ENCODE measurements at places on chromosomes 11 and 22. TPM values are rescaled to one million over a fixed set of nuclear protein-coding genes. Genes with fewer than 3 reads are reported as not detected.
A peak's percentile ranks its signal among the peaks of the same experiment; 100 is the strongest.

The NOX4 gene
- total RNA-seq = not detected

DNA sequence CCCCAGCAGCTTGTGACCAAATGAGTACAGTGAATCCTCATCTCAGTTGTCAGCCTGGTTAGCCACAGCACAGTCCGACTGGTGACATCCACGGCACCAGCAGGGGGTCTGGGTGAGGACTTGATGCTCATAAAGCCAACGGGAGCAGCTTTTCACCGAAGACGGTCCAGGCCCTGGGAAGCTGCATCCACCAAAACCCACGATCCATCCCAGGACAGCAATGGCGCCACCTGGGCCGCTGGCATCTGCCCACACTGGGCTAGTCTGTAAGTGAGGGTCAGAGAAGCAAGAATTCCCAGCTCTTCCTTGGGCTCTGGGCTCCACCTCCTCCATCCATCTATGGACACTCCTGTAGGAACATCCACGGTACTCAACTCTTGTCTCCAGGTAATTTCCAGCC, 25.1 kb upstream of the FXYD6 start:
- no peaks in the 10 kb centered on the region for H3K36me3 ChIP-seq
- no peak for DNase-seq
- no peak overlapping the region for H3K4me3 ChIP-seq
- no peaks in the 10 kb centered on the region for H3K27me3 ChIP-seq

DNA sequence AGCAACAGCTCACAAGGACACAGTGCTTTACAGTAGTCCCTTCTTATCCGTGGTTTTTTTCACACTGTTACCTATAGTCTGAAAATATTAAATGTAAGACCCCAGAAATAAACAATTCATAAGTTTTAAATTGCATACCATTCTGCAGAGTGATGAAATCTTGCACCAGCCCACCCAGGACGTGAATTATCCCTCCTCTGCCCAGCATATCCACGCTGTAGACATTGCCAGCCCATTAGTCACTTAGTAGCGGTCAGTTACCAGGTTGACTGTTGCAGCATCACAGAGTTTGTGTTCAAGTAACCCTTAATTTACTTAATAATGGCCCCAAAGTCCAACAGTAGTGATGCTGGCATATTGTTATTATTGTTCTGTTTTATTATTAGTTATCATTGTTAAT, 3.6 kb downstream of the CLTCL1 start:
- no peaks in the 10 kb centered on the region for H3K36me3 ChIP-seq
- no peak overlapping the region for H3K27ac ChIP-seq
- H3K4me1 ChIP-seq = peaks cover 18% of the 10 kb centered on the region
- no peak for DNase-seq
- no peaks in the 10 kb centered on the region for H3K27me3 ChIP-seq

DNA sequence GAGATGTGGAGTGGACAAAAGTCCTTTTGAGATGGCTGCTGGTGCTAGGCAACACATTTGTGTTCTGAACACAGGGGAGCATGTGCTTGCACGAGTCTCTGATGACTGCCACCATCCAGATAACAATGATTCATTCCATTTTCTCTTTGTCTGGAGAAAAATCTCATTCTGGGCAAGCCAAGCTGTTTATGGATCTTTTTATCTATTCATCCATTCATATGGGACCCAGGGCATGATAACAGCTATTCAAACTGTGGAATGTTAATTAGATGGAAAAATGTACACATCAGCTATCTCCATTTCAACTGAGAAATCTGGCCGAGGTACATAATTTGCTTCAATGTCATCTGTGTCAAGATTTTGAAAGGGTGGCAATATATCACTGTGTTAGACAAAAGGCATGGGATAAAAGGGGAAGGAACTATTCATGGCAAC, 117.5 kb upstream of the ZBED5 start:
- H3K4me1 ChIP-seq = no peaks in the 10 kb centered on the region
- H3K36me3 ChIP-seq = no peaks in the 10 kb centered on the region
- no peak overlapping the region for H3K27ac ChIP-seq
- no peaks in the 10 kb centered on the region for H3K27me3 ChIP-seq
- no peak overlapping the region for H3K4me3 ChIP-seq

- H3K4me1 ChIP-seq = no peaks in the 10 kb centered on the region
- H3K4me3 ChIP-seq = 0 out of 2 replicates have a peak overlapping the region, but pooled peaks have one; percentile 11
- peaks cover 8% of the 10 kb centered on the region for H3K27me3 ChIP-seq
- no peak overlapping the region for H3K27ac ChIP-seq
These were observed 71.2 kb upstream of the TBCEL start for GRCh38 chr11:120952461-120953434.

All from HCT116 (cell line).